ENCODE measurements at places on chromosomes 12 and 14.

DNA sequence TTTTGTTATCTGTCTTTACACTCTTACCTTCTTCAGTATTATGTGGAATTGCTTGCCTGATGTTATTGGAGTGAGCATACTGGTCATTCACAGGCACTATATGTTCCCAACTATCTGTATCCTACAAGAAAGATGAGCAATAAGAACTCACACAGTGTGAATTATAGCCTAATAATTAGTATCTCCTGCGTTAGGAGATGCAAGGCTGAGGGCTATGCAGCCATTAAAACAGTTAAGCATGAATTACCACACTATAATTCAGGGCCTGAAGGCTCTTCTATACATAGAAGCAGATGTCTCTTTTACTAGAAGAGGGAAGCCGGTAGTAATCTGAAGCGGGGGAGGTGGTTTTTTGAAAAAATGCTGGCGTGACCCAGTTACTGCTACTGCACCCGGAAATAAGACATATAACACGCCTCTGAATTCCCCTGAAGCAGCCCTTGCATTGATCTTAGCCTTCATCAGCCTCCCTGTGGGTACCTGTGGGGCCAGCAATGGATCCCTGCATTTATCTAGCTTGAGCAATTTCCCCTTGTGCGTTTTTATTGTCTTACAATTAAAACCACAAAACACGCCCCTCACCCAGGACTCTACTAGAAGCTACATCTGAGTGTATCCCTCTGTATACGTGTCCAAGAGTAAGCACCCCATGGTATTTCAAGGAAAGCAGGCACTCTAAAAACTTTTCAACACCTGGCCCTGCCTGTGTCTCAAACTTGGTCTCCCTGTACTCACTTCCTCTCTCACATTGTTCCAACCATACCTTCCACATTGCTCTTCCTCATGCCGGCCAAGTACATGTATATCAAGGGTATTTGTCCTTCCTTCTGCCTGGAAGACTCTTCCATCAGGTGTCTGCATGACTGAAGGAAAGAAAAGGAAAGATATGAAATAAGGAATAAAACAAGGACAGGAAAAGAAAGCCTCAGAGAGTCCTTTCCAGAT is 210.9 kb upstream of the ARID2 start:
- peak; percentile 47 for DNase-seq

DNA sequence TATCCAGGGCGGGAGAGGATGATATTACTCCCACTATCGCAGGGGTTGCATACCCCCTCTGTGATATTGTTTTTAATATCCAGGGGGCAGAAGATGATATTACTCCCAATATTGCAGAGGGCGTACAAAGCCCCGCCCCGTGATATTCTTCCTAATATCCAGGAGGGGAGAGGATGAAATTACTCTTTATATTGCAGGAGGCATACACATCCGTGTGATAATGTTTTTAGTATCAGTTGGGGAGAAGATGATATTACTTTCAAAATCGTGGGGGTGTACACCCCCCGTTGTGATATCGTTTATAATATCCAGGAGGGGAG is 52.9 kb upstream of the OXA1L start:
- DNase-seq = no peak

- DNase-seq = no peak
Observed at GRCh38 chr12:27343255-27344000, 10.8 kb downstream of the BMAL2 start.

DNA sequence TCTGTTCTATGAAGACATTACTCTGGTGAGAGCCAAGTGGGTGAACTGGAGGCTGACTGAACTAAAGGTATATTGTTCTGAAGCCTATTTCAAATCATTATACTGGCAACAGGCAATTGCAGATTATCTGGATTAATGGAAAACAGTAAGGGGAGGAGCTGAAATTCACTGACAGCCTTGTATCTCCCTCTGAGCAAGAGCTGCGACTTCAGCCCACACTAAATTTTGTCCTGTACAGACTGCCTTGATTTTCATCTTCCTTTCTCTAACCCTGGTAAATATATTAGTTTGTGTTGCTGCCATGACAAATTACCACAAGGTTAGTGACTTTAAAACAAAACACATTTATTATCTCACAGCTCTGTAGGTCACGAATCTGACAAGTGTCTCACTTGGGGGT is 231.1 kb downstream of the SLC2A13 start:
- DNase-seq = no peak

- DNase-seq = no peak
Observed at GRCh38 chr12:49941556-49942511, 8.7 kb upstream of the AQP2 start.

DNA sequence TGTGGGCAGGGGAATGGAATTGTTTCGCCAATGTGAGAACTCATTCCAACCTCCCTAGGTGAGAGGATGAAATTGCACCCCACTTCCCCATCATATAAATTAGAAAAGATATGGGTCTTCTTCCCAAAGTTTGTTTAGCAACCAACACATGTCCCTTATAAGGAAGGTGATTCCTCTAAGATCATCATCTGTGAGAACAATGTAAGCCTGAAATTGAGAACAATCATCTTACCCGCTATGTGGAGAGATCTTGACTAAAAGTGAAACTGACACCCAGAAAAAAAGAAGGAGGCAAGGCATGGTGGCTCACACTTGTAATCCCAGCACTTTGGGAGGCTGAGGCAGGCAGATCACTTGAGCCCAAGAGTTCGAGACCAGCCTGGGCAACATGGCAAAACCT is 173.2 kb upstream of the HMGA2 start:
- no peak for DNase-seq

GRCh38 chr12:118690506-118690905 is 290.8 kb upstream of the SRRM4 start:
- DNase-seq = no peak

DNA sequence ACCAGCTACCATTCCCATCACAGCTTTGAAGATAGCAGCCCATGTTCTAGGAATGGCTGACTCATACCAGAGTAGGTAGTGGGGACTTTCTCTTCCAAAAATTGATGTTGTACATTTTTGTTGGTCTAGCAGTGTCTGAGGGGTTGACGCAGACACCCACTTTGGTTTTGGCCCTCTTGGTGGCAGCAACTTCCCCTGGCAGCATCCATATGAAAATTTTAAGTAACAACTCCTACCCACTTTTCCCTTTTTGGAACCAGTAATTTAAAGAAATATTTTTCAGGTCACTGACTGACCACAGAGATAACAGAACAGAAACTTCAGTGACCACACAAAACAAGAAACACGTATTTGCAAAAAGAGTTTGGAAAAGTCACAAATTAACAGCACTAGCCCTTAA is 162.0 kb upstream of the TMCC3 start:
- DNase-seq = no peak

GRCh38 chr12:26034371-26035142 is 76.1 kb downstream of the RASSF8 start:
- DNase-seq = no peak

DNA sequence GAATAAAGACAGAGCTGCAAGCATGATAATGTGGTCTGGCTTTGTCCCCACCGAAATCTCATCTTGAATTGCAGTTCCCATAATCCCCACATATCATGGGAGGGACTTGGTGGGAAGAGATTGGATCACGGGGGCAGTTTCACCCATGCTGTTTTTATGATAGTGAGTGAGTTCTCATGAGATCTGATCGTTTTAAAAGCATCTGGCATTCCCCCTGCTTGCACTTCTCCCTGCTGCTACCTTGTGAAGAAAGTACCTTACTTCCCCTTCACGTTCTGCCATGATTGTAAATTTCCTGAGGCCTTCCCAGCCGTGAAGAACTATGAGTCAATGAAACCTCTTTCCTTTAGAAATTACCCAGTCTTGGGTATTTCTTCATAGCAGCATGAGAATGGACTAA is 158.7 kb downstream of the SLC35F4 start:
- no peak for DNase-seq

DNA sequence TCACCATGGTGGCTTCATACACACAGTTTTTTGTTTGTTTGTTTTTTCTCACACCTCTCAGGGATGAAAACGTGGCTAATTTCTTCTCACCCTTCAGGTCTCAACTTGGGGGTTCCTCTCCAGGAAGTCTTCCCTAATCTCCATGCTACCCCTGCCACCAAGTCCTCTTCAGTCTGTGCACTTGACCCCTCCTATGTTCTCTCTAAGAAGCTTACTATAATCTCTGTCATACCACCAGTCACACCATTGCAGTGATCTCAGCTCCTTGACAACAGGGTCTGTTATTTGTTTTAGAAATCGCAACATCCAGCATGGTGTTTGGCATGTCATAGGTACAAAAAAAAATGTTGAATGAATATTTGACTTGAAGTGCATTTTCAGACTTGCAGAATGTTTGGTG is 83.4 kb downstream of the PRORP start:
- DNase-seq = no peak

DNA sequence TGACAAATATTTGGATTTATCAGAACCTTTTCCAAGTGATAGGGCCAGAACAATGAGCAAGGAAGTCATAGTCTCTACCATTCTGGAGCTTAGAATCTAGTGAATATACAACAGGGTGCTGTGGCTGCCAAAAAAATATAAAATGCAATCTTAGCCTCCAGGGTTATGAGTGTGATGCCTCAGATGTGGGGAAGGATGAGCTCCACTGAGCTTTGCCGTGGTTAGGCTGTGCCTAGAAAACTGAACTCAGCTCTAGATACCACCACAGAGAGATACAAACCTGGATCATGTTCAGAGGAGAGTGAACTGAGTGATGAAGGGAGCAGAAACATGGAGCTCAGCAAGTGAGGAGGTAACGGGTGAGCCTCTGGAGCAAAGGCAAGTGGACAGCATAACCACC is 138.1 kb upstream of the HIF1A start:
- DNase-seq = no peak

- no peak for DNase-seq
Observed at GRCh38 chr12:53928054-53928835, 10.4 kb upstream of the HOXC13 start.

- no peak for DNase-seq
Observed at GRCh38 chr14:50675597-50675996, 7.5 kb upstream of the SAV1 start.

- no peak for DNase-seq
Observed at GRCh38 chr14:66442953-66443571, 43.1 kb upstream of the CCDC196 start.

GRCh38 chr12:53051058-53051880 is 1.4 kb downstream of the TNS2 start:
- no peak for DNase-seq

DNA sequence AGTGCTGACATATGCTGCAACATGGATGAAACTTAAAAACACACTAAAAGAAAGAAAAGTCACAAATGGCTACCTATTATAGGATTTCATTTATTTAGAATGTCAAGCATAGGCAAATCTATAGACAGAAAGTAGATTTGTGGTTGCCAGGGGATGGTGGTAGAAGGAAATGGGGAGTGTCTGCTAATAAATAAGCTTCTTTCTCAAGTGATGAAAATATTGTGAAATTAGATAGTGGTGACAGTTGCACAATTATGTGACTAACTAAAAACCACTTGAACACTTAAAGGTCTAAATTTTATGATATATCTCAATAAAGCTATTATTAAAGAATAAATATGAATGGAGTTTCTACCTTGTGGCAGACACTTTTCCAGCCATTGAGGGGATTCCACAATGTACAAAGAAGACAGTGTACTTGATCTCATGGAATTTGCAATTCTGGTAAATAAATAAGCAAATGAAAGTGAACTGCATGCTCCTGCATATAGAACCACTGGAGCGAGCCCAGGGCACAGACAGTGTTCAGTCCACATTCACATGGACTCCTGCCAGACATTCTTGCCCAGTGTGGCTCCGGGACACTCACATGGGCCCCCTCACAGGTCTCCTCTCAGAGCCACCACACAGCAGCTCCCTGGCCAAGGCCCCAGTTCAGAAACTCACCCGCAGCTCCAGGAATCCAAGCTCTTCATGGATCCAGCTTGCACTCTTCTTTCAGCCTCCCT is 107.1 kb upstream of the ARID2 start:
- DNase-seq = no peak

DNA sequence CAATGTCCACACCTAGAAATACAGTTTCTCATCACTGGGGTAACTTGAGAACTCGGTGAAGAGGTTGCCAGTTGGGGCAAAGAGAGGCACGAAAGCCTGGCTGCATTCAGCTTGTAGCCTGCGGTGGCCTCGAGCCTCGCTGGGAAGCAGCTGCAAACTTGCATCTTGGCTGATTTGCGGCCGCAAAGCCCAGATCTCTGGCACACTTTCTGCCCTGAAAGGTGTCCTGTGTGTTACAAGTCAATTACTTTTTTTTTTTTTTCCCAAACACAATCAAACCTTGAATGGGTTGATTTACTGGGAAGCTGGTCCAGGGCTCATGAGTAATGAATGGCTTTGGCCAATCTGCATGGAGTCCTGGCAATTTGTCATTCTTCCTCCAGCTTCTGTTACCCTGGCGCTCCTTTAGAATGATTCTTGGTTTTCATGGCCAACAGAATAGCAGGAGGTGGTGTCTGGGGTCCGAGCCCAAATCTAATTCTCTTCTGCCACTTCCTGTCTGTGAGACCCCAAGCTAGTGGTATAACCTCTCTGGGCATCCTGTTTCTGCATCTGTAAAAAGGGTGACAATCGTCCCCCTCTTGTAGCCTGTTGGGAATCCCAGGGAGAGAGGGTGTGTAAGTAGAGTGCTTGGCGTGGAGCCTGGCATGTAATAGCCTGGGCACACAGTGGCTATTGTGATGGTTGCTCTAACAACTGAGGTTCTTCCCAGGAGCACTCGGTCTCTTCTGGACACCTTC is 6.7 kb downstream of the BCL7A start:
- no peak for DNase-seq

DNA sequence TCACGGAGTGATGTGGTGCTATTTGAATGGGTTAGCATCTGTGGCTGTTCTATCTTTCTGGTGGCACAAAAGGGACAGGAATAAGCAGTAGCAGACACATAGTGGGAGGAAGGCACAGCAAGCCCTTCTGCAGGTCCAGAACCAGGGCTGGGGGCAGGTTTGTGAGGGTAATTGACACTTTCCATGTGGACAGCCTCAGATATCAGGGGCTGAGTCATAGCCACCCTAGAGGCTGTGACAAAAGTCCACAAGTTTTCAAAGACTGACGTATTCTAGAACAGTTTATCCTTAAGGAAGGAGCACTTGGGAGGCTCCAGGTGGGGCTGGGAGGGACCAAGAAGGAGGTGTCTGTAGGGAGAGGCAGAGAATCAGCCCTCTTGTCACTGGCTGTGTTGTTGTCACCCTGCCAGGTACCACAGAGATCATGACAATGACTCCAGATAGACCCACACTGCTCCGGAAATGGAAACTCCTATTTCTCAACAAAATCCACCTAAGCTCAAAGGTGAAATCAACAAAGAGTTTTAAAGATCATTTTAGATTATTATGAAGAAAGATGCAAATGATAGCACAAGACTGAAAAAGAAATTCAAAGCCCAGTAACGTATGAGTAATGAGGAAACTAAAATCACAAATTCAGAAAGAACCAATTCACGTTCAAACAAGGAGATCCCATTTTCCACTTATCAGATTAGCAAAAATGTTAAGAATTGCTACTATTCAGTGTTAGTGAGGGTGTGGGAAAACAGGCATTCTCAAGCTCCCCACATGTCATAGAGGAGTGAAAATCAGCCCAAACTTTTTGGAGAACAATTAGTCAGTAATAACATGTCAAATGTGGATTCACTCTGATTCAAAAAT is 48.3 kb downstream of the NFKBIA start:
- peak; percentile 52 for DNase-seq

- DNase-seq = no peak
Observed at GRCh38 chr12:83181074-83181473, 494.4 kb downstream of the TMTC2 start.

Measured in activated naive CD4-positive, alpha-beta T cell treated with Interleukin-2 at 50 U/mL for 16 hours (primary cell).